Esophagus squamous epithelium (tissue), 5 donors: ENCODE measurements at places on chromosomes 2 and 18.

DNA sequence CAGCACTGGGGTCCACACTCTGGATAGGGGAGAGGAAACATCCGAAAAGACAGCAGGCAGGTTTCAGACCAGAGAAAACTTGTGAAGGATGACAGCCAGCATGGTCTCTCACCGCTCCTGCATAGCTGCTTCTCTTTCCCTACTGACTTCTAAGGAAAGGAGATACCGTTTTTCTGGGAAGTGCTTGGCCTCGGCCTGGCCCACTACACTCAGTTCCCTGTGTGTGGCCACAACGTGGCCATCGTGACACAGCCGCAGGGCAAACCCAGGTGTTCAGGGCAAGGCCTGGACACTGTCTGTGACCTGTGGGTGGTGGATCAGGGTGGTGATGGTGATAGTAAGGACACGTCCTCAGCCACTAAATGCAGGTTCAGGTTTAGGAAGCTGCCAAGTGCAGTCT is 34.2 kb upstream of the ACAA2 start:
- no peak for DNase-seq

DNA sequence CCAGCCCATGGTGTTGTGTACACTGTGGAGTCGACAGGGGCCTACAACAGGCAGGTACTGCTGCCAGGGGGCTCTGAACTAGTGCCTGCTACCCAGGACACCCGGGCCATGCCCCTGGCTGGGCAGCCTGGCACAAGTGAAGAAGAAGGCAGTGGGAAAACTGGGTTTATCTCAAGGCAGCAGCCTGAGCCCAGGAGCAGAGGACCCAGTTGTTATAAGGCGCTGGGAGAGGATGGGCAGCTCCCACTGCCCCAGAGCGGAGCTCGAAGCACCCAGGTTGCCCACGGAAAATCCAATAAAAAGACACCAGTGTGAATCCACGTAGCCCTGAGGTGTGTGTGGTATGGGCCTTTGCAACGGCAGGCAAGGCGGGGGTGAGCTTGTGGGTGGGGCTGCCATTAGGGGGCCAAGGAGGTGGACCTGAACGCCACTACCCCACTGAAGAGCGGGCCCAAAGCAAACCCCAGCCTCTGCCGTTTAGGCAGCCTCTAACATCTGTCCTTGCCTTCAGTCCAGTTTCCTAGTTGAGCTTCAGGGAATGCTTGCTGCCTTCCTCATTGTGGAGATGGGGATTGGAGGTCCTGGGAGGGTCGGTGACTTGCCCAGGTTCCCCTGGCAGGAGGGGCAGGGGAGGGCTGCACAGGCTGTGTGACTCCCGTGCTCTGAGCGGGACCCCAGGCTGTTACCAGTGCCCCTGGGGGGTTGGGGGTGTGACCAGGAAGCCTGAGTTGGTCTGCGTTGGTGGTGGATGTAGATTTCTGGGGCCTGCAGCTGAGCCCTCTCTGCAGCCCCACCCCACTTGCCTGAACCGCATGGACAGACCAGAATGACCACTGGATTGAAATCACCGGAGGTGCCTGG is 16.0 kb downstream of the ARID5A start:
- DNase-seq: no peak

DNA sequence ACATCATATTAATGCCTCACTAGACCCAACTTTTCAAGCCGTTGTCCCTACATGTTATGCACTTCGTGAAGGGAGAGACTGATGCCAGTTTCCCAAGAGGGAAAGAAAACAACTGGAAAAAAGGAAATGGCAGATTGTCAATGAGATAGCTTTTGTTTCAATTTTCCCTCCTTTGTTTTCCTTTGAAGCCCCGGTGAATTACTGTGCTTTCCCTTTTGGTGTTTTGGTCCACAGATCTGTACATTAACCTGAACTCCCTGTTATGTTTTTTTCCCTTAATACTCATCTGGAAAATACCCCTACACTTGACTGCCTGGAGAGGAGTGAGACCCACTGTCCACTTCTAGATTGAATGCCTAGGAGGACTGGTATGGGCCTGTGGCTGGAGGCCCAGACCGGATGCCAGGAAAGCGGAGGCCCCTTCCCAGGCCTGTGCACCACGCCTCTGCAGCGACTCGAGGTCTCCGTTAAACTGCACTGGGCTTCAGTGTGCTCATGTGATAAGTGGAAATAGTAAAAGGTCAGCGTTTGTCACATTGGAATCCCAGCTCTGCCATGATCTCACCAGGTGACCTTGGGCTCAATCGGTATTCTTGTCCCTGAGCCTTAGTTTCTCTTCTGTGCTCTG is 106.4 kb downstream of the GATA6 start:
- DNase-seq: no peak

GRCh38 chr2:58826795-58827194 is 585.7 kb upstream of the FANCL start:
- DNase-seq: no peak

DNA sequence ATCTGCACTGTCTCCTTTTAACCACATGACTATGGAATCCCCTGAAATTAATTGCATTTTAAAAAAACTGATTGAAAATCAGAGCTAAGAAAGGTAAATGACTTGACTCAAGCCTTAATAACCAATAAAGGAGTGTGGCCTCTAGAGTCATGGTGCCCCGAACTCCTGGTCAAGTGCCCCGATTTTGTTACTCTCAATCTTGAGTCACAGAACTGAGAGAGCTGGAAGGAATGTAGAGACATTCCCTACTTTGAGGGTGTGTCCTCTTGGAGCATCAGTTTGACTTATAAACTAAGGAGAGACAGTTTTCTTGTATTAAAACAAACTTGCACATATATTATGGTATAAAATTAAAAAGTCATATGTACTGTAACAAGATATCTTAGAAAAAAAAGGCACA is 2.4 kb downstream of the WDR43 start:
- no peak for DNase-seq
